Stimulated activated CD4-positive, alpha-beta T cell treated with anti-CD3 and anti-CD28 coated beads, TNF-alpha, amount 100 ng/mL, for 24 hours (primary cell): ENCODE measurements at places on chromosomes 11 and 22.
A peak's percentile ranks its signal among the peaks of the same experiment; 100 is the strongest.

- DNase-seq, result no peak
Measured at GRCh38 chr11:26997378-26997777, 3.5 kb downstream of the FIBIN start.

DNA sequence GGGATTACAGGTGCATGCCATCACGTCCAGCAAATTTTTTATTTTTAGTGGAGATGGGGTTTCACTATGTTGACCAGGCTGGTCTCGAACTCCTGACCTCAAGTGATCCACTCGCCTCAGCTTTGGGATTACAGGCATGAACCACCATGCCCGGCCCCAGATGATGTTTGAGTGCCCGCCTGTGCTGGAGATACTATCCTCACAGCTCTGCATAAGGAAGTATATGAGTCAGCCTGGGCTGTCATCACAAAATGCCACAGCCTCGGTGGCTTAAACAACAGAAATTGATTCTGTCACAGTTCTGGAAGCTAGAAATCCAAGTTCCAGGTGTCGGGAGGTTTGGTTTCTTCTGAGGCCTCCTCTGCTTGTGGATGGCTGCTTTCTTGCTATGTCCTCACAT is 119.3 kb downstream of the OSBP2 start:
- no peak for DNase-seq

- DNase-seq, result peak; percentile 38
Measured at GRCh38 chr22:22955866-22956535, 68.4 kb downstream of the IGLL5 start.

- DNase-seq, result no peak
Measured at GRCh38 chr11:74520316-74520715, 26.8 kb upstream of the LIPT2 start.

DNA sequence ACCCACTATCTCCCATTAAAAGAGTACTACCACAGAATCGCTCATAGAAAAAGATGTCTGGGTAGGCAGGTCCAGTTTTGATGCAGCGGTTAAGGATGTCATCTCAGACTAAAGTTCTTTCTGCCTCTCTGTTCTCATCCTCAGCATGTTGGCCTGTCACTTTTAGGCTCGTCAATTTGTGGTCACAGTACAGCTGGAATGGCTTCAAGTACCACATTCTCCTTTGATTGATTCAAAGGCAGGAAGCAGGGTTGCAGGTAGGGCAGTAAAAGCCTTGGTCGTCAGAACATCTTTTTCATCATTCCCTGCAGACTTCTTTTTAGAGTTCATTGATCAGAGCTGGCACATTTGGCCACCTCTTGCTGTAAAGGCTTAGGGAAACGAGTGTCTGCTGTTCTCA is 28.7 kb downstream of the SDHD start:
- DNase-seq, result no peak

DNA sequence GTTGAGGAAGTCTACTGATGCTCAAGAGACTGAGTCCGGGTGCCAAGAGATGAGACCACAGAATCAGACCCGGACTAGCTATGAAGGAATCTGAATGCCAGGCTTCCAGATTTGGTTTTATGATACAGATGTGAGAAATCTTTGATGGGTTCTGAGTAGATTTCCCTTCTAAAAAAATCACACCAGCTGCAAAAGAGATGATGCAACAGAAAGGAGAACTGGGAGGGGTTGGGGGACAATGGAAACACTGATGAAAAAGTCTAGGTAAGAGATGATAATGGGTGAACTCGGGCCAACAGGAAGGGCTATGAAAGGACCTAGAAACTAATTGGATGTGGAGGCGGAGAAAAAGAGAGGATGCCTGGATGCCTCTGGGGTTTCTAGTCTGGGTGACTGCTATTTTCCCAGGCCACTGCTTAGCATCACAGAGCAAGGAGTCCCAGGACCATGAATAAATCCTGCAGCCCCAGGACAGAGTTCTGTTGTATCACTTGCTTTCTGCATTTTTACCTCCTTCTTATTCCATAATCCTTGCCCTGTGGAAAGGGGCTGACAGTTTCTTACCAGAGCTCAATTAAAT is 115.4 kb upstream of the SEZ6L start:
- no peak for DNase-seq

DNA sequence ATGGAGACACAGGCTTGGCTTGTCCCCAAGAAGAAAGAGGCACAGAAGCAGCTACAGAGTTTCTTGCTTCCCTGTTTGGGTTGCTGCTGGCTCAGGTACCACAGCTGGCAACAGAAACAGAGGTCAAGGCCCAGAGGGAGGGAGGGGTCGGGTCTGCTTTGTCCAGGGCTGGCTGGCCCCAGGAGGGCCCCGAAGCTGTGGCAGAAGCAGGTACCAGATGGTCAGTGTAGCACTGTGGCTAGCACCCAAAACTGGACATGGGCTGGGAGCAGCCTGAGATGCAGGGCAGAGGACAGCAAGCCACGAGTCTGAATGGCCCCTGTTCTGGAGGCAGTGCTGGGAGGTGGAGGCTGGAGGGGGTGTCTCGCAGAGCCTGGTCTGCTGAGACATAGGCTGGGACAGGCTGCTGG is 52.3 kb upstream of the CCDC188 start:
- no peak for DNase-seq

- no peak for DNase-seq
Measured at GRCh38 chr11:119783466-119784400, 54.7 kb upstream of the NECTIN1 start.

DNA sequence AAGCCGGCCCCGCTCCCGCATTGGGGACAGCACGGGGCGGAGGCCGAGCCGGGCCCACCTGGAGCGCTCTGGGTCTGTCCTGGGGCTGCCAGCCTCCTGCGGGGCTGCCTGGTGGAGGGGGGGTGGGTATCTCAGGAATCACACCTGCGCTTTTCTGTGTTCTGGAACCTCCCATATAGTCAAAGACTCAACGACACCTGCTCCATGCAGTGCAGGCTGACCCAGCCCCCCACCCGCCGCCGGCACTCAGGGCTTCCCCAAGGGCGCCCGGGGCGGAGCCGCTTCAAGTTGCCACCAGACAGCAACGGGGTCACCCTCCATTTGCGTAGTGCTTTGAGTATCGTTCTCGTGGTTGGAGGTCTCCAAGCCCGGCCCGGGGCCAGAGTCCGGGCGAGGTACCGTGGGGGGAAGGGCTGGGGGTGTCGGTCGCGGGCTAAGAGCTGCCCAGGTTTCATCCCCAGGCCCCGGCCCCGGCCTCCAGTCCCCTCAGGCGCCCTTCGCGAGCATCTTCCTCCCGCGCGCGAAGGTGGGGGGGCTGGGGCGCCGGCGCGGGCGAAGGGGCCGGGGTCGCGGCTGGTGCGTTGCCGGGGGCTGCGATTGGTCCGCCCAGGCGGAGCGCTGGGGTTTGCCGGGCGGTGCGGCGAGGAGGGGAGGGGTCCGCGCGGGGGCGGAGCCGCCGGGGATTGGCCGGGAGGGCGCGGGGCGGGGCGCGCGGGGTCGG is 6.6 kb downstream of the TSPAN4 start:
- DNase-seq, result peak; percentile 50

- DNase-seq, result no peak
Measured at GRCh38 chr22:30325065-30325720, 1.5 kb downstream of the TBC1D10A start.

DNA sequence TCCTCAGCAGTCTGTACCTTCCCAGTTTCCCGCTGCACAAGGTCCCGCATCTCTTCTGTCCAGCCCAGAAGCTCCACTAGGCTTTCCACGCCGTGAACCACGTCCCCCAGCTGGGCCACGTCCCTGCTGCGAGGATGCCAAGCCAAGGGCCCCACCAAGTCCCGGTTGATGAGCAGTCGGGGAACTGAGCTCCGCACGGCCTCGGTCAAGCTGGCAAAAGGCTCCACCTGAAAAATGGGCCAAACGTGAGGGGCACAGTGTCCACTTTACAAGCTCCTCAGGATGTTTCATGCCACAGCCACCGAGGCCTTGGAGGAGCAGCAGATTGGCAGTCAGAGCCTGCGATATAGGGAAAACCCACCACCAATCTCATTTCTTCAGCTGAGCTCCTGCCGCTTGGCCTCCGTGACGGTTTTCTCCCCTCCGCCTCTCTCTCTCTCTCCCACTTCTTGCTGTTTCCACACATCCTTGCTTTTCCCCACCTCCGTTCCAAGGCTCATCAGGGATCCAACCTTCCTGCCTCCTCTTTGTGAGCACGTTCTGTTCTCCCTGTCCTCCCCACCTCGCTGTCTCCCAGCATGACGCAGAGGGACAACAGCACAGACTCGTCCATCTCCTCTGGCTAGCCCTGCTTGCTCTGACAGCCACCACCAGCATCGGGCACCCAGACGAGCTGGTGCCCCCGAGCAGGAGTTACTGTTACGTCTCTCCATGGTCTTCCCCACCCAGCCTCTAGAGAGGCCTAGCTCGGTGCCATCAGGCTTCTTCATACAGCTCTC is 11.5 kb downstream of the RIC8A start:
- DNase-seq, result no peak

- no peak for DNase-seq
Measured at GRCh38 chr11:59759900-59760299, 4.7 kb downstream of the STX3 start.

DNA sequence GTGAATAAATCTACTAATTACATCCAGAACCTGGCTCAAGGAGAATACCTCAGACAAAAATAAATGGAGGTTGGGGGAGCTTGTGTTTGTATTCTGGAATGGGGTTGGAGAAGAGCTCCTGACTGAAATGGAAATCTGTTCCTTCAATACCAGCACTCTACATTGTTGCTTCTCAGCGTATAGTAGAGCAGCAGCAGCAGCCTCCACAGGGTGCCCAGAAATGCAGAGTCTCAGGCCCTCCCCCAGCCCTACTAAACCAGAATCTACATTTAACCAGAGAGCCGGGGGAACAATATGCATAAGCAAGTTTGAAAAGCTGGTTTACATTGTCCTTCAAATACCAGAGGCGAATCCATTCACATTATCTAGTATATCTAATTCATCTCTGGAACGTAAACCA is 474.8 kb downstream of the NTM start:
- DNase-seq, result no peak

DNA sequence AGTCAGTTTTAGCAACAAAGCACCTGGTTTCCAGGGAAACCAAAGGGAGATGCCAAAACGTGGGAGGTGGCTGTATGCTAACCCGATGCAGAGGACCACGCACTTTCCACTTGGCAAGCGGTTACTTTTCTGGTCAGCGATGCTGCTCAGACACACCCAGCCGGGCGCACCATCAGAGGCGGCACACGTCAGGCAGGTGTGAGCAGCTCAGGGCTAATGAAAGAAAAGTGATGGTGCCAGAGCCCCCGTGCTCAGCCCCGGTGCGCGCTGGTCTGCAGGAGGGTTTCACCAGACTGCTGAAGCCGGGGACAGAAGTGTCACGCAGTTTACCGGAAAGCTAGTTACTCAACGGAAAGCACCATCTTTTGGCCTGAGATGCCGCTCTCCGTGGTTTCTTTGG is 5.7 kb downstream of the LTO1 start:
- no peak for DNase-seq

DNA sequence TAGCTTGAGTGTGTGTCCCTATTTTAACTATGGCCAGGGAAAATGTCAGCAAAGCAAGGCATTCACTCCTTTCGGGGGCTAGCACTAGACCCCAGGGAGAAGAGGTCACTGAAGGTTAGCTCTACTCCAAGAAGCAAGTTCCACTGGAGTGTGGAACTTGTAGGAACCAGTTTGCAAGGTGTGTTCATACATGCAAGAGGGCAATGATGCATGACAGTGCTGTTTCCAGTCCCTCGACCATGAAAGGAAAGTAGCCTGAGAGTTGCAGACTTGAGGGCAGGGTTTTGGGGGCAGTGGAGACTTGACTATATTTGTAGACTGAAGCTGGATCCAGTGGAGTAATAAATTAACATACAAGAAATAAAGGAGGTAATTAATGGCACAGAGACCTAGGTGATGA is 21.6 kb upstream of the SLC36A4 start:
- DNase-seq, result no peak

DNA sequence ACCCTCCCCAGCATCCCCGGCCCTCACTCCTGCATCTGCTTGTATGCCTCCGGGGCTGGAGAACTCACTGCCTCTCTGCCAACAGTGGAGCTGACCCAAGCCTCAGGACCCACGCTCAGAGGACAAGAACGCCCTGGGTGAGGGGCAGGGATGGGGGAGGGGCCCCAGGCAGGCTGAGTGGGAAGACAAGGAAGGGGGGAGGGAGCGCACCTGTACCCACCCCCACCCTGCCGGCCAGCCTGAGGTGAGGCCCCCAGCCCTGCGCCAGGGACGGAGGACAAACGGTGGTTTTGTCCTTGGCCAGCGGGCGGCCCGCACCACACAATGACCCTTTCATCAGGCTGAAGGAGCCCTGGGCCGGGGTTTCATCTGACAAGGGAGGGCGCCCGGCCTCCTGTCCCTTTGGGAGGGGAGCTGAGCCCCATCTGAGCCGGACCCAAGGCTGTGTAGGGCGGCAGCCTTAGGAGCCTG is 10.0 kb downstream of the WNT7B start:
- no peak for DNase-seq

DNA sequence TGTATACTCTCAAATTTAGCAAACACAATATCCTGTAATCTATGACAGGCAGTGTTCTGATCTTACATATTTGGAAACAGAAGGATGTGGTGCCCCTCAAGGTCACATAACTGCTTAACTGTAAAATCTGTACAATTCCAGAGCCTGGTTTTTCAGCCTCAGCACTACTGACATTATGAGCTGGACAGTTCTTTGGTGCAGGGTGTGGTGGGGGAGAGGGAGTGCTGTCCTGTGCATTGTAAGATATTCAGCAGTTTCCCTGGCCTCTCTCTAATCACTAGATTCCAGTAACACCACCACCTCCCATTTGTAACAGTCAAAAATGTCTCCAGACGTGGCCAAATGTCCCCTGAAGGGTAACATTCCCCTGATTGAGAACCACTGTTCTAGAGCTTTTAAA is 1.8 kb upstream of the OR5B21 start:
- DNase-seq, result no peak

- no peak for DNase-seq
Measured at GRCh38 chr11:122383186-122383585, 267.2 kb upstream of the BLID start.

DNA sequence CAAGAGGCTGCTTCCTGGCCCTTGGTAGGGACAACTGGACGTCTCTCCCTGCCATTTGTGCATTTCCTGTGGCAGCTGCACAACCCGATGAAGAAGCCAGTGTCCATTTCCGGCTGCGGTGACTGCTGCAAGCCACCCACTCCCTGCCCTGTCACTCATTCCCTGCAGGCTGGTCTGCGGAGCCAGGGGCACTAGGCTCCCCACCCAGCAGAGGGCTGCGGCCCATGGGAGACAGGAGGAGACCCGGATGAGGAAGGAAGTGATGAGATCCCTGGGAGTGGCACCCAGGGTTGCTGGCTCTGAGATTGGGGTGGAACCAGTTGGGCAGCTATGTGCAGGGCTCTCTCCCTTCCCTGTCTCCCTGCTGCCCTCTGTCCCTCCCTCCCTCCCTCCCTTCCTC is 10.0 kb upstream of the MYRF start:
- DNase-seq, result no peak

DNA sequence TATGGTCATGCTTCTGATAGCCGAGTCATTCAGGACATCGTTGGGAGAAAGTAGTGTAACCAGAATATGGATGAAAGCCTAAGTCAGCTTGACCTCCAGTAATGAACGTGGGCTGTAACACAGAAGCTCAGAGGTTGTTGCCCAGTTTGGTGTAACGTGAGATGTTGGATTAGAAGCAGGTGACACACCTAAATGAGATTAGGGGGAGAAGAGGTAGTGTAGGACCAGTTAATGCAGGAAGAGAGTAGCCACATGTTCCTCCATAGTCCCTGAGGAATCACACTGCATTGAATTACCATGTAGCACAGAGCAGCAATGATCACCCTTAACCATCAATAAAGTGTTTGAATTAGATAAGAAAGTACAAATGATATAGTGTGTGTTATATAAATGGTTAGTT is 20.4 kb downstream of the FBXO7 start:
- no peak for DNase-seq

- DNase-seq, result no peak
Measured at GRCh38 chr11:27213232-27213660, 149.8 kb downstream of the CCDC34 start.

- DNase-seq, result no peak
Measured at GRCh38 chr11:110077831-110078325, 15.3 kb upstream of the ZC3H12C start.
